ENCODE measurements at places on chromosomes 6 and 20.

- H3K4me1 ChIP-seq: no peaks in the 10 kb centered on the region
- no peak for DNase-seq
- H3K4me3 ChIP-seq: no peak overlapping the region
- no peaks in the 10 kb centered on the region for H3K27me3 ChIP-seq
- no peaks in the 10 kb centered on the region for H3K36me3 ChIP-seq
Observed at GRCh38 chr6:141056945-141057625, 1075.6 kb upstream of the GJE1 start.

DNA sequence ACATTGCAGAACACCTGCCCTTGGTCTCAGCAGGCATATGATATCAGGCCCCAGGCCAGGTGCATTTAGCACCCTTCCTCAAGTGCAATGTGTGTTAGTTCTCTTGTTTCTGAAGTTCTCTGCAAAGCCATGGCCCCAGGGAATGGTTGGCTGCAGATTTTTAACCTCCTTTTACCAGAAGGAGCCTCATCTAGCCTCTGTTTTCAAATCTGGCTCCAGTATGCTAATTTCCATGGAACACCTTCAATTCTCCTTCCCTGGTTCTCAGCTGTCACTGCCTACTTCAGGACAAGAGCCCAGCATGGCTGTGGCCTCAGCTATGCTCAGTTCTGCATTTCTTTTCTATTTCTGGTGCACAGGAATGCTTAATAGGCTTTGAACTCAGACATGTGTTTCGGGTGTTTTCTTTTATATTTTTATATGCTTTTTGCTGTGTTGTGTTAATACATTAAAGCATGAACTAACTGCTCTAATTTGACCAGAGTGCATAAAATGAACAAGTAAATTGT lies 51.6 kb upstream of the OGFRL1 start:
- DNase-seq: no peak
- H3K36me3 ChIP-seq: no peaks in the 10 kb centered on the region
- H3K27me3 ChIP-seq: peaks cover 4% of the 10 kb centered on the region
- H3K4me1 ChIP-seq: peaks cover 13% of the 10 kb centered on the region
- no peak overlapping the region for H3K4me3 ChIP-seq

GRCh38 chr6:127520066-127520465 lies 931 bp upstream of the MTCL3 start:
- H3K27ac ChIP-seq: no peak overlapping the region
- no peak for DNase-seq
- H3K4me3 ChIP-seq: no peak overlapping the region
- no peaks in the 10 kb centered on the region for H3K36me3 ChIP-seq
- H3K4me1 ChIP-seq: peaks cover 17% of the 10 kb centered on the region

GRCh38 chr6:102686461-102686860 lies 1293.0 kb downstream of the GRIK2 start:
- H3K4me1 ChIP-seq: no peaks in the 10 kb centered on the region
- H3K36me3 ChIP-seq: no peaks in the 10 kb centered on the region
- no peak overlapping the region for H3K27ac ChIP-seq
- no peaks in the 10 kb centered on the region for H3K27me3 ChIP-seq
- DNase-seq: no peak
- no peak overlapping the region for H3K4me3 ChIP-seq

DNA sequence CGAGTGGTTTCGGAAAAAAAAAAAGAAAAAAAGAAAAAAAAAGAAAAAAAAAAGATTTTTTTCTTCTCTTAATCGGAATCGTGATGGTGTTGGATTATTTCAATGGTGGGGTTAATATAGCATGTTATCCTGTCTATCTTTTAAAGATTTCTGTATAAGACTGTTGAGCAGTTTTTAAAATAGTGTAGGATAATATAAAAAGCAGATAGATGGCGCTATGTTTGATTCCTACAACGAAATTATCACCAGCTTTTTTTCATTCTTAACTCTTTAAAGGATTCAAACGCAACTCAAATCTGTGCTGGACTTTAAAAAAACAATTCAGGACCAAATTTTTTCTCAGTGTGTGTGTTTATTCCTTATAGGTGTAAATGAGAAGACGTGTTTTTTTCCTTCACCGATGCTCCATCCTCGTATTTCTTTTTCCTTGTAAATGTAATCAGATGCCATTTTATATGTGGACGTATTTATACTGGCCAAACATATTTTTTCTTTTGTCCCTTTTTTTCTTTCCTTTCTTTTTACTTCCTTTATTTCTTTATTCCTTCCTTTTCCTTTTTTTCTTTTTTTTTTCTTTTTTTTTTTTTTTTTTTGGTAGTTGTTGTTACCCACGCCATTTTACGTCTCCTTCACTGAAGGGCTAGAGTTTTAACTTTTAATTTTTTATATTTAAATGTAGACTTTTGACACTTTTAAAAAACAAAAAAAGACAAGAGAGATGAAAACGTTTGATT lies 3.6 kb downstream of the SOX4 start:
- peak overlapping the region; percentile 94 for H3K4me3 ChIP-seq
- peaks cover 2% of the 10 kb centered on the region for H3K36me3 ChIP-seq
- peaks cover 16% of the 10 kb centered on the region for H3K4me1 ChIP-seq
- DNase-seq: no peak
- H3K27ac ChIP-seq: peak overlapping the region; percentile 90

- H3K27me3 ChIP-seq: no peaks in the 10 kb centered on the region
- no peaks in the 10 kb centered on the region for H3K4me1 ChIP-seq
- no peak overlapping the region for H3K27ac ChIP-seq
Observed at GRCh38 chr6:113211170-113211569, 646.0 kb upstream of the MARCKS start.

- no peak for DNase-seq
- H3K4me1 ChIP-seq: peaks cover 2% of the 10 kb centered on the region
- peaks cover 10% of the 10 kb centered on the region for H3K27me3 ChIP-seq
- no peak overlapping the region for H3K4me3 ChIP-seq
- no peaks in the 10 kb centered on the region for H3K36me3 ChIP-seq
Observed at GRCh38 chr20:40524071-40524470, 165.0 kb downstream of the MAFB start.

GRCh38 chr6:91751526-91751925 lies 1164.7 kb upstream of the MAP3K7 start:
- no peaks in the 10 kb centered on the region for H3K36me3 ChIP-seq
- no peaks in the 10 kb centered on the region for H3K4me1 ChIP-seq
- no peak overlapping the region for H3K27ac ChIP-seq
- DNase-seq: no peak

GRCh38 chr6:163438940-163439335 lies 24.4 kb downstream of the QKI start:
- no peak overlapping the region for H3K4me3 ChIP-seq

DNA sequence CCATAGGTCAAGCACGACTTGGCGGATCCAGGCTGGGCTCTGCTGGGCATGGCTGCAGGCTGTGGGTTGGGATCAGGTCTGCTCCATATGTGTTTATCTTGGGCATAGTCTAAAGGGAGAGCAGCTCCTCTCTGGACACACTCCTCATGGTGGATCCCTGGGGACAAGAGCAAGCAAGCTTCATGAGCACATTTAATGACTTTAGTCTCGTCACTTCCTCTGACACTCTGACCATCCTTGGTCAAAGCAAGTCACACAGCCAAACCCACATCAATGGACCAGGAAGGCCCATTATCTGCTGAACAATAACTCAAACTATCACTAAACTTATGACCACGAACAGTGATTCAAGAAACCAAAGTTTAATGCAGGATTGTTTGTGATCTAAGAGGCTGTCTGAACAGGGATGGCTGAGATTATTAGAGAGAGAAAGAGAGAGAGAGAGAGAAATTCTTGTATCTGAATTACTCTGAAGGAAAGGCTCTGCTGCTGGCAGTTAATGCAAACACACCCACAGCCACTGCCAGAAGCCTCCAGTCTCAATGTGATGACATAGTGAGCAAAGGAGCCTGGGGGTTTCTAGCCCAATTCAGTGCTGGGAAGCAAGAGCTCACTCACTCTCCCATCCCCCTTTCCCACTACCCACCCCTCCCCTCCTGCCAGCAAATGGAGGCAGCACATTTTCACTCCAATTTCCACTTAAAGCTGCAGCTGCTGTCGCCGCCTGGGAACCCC lies 490.2 kb upstream of the SULF2 start:
- no peak overlapping the region for H3K27ac ChIP-seq
- H3K36me3 ChIP-seq: peaks cover 5% of the 10 kb centered on the region
- no peak for DNase-seq
- peaks cover 4% of the 10 kb centered on the region for H3K4me1 ChIP-seq
- H3K4me3 ChIP-seq: no peak overlapping the region
- peaks cover 11% of the 10 kb centered on the region for H3K27me3 ChIP-seq

GRCh38 chr6:51494342-51494741 lies 593.1 kb downstream of the PKHD1 start:
- no peaks in the 10 kb centered on the region for H3K27me3 ChIP-seq
- H3K4me1 ChIP-seq: no peaks in the 10 kb centered on the region
- H3K27ac ChIP-seq: no peak overlapping the region
- DNase-seq: no peak
- no peak overlapping the region for H3K4me3 ChIP-seq
- no peaks in the 10 kb centered on the region for H3K36me3 ChIP-seq

DNA sequence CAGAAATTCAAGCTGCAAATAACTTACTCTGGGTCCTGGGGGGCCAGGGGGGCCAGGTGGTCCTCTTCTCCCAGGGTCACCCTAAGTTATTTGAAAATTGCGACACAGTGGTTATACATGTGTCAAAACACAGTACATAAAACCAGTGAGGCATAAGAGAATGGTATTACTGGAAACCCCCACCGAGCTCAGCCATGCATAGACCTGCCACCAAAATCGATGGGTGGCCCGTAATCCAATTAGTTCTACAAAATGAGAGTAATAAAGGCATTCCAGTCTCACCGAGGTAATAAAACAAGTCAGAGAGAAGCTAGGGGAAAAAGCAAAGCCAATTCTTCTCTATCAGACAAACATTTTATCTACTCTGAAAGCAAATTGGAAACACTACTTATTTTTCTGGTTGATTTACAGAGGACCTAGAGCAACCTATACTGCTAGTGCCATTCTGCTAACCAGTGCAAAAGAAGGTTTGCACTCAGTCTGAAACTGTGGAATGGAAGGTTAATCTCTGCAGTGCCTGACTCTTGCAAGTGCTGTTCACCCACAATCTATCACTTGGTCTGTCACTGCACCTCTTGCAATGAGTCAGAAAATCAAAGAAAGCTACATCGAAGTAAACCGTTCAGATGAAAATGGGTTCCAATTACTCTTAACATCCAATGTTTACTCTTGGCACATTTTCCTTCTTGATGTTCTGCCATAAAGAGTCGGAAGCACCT lies 32.4 kb downstream of the COL9A1 start:
- H3K27me3 ChIP-seq: peaks cover 4% of the 10 kb centered on the region
- peaks cover 2% of the 10 kb centered on the region for H3K4me1 ChIP-seq
- H3K27ac ChIP-seq: no peak overlapping the region
- no peak for DNase-seq
- no peaks in the 10 kb centered on the region for H3K36me3 ChIP-seq
- H3K4me3 ChIP-seq: no peak overlapping the region

DNA sequence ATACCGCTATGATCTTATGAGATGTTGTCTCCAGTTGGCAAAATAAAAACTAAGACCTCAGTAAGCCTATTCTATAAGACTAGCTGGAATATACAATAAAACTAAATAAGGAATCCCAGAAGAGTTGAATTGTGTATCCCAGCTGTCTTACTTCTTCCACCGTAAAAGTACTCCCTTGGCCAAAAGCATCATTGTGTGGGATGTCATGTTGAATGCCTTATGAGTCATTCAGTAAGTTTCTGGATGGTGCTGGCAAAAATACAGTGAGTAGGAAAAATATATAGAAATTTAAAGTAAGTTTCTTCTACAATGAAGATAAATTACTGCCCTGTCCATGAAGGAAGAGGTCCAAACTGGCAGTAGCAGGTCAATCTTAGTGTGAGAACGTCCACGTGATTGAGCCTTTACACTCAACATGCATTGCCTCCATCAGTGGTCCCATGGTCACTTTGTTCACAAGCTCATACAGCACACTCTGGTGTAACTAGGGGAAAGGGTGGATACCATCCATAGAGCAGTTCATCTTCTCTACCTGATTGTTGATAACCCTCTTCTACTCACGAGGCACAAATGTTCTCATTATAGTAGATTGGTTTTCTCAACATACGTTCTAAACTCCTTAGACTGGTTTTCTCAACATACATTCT lies 13.7 kb upstream of the ZNF318 start:
- peak overlapping the region; percentile 96 for H3K27ac ChIP-seq
- DNase-seq: no peak
- H3K36me3 ChIP-seq: peaks cover 2% of the 10 kb centered on the region
- peaks cover 43% of the 10 kb centered on the region for H3K4me1 ChIP-seq
- H3K27me3 ChIP-seq: peaks cover 10% of the 10 kb centered on the region

DNA sequence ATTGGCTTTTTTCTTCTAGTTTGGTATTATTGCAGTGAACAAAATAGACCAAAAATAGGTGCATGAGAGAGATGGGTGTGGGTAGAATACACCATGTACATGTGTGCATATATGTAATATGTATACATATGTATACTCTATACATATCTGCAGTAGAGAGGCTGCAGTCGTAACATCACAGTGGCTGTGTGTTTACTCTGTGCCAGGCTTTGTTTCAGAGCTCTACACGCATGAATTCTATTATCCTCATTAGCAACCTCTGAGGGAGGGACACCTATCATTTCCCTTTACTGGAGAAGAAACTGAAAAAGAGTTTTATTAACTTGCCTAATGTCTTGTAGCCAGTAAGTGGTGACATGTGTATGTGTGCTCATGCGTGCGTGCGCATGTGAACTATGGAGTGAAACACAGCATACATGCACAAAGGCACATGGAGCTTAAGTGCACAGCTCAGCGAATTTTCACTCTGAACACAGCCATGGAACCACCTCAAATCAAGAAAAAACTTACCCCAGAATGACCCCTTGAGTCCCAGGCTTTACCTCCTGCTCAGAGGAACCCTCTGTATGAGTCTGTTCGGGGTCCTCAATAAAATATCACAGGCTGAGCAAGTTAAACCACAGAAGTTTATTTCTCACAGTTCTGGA lies 452.5 kb downstream of the CDH26 start:
- no peak overlapping the region for H3K27ac ChIP-seq
- no peaks in the 10 kb centered on the region for H3K36me3 ChIP-seq
- no peaks in the 10 kb centered on the region for H3K27me3 ChIP-seq
- H3K4me3 ChIP-seq: no peak overlapping the region
- no peaks in the 10 kb centered on the region for H3K4me1 ChIP-seq

- no peak overlapping the region for H3K27ac ChIP-seq
- no peak overlapping the region for H3K4me3 ChIP-seq
- no peaks in the 10 kb centered on the region for H3K27me3 ChIP-seq
- no peaks in the 10 kb centered on the region for H3K4me1 ChIP-seq
- H3K36me3 ChIP-seq: peaks cover 1% of the 10 kb centered on the region
Observed at GRCh38 chr20:31910071-31910803, 39.8 kb downstream of the TTLL9 start.

- DNase-seq: no peak
- no peak overlapping the region for H3K4me3 ChIP-seq
- no peaks in the 10 kb centered on the region for H3K36me3 ChIP-seq
- peaks cover 3% of the 10 kb centered on the region for H3K27me3 ChIP-seq
- H3K4me1 ChIP-seq: no peaks in the 10 kb centered on the region
- H3K27ac ChIP-seq: no peak overlapping the region
Observed at GRCh38 chr6:122719176-122719575, 60.3 kb upstream of the FABP7 start.

All from memory B cell (primary cell).